KG1 (cell line): ENCODE measurements at places on chromosomes 7 and 10.

DNA sequence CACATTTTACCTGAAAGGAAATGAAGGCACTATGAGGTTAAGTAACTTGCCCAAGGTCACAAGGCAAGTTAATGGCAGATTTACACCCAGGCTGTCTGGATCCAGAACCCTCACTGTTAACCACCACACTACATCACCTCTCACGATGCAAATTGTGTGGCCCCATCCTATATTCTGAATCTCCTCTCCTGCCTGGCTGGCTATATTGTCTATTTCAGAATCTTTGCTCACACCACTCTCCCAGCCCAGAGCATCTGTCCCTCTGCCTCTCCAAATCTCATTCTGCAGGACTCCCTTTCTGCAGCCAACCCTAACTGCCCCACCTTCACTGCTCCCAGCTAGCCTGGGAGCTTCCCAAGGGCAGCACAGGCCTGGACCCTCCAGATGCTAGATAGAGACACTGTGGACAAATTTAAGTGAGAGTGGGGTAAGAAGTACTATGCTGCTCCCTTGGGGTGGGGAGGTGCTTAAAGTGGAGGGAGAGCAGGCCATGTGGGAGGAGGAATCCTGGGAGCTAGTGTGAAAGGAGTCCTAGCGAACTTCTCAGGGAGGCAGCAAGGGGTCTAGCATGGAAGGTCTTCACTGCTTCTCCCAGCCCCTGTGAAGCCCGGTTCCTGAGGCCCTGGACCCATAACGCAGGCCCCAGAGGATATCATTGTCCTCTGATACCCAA, 786 bp downstream of the CUEDC2 start:
- no peak for DNase-seq

- no peak for DNase-seq
These were observed 2.1 kb downstream of the PAXIP1 start for GRCh38 chr7:155000795-155001194.

- no peak for DNase-seq
These were observed 34.8 kb downstream of the CUL1 start for GRCh38 chr7:148733496-148733895.

DNA sequence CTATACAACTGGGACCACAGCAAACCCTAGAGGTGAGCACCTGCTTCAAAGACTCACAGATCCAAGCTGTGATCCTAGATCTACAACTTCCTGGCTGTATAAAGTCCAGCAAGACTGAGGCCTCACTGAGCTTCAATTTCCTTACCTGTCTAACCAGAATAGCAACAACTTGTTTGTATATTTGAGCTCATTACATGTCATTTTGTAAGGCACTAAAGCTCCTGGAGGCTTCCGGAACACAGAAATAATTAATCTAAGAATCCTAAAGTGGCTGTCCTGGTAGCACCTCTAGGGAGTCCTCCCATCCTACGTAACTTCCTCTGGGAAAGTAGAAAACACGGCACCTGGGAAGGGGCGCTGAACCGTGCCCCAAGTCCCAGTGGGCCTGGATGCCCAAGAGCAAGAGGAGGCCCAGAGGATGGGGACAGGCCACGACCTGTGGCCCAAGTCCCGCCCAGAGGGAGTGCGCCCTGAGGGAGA, 39.4 kb downstream of the HK1 start:
- DNase-seq: no peak

DNA sequence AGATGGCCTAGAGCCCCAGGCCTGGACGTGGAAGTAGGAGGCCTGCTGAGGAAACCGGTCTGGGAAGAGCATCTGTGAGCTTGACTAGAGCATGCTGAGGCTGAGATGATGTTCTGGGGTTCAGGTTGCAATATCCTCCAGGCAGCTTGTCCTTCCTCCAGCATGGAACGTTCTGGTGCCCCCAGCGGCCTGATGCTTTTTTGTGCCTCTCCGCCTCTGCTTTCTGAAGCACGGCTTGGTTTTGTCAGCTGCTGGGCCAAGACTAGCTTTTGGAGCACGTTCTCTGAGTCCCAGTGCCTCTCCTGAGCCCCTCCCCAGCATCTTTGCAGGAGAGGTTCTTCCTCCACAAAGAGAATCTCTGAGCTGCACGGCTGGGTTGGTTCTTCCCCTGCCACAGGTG, 682.0 kb upstream of the FOXK1 start:
- DNase-seq: no peak

GRCh38 chr7:1087465-1087814, 473 bp upstream of the GPER1 start:
- no peak for DNase-seq

GRCh38 chr10:12459340-12459739, 110.0 kb downstream of the CAMK1D start:
- DNase-seq: no peak

DNA sequence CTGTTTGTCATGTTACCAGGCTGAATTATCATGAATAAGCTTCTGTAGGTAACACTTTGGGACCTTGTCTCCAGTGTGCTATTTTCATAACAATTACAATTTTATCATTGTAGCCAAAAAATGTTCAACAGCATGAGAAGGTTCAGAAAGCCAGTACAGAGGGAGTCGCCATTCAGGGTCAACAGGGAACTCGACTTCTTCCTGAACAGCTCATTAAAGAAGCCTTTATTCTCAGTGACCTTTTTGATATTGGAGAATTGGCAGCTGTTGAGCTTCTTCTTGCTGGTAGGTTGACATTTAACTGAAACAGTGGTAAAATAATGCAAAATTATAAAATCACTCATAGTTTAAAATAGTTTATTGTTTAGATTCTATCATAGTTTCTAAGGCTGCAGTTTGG, 15.8 kb downstream of the NUP205 start:
- DNase-seq: no peak

DNA sequence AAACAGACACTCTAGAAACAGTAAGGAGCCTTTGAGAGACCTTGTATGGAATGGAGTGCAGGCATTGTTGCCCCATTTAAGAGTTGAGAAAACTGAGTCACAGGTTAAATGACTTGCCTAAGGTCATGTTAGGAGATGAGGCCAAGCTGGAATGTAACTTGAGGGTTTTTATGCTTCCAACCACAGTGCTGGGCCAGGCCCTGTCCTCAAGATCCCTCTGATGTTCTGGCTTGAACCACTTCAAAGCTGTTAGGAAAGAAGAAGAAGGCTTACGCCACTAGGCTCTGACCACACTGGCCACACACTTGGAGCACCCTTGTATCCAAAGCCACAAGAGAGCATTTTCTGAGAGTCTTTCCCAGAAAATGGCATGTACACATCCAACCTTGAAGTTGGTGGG, 42.7 kb downstream of the PLAU start:
- DNase-seq: no peak

DNA sequence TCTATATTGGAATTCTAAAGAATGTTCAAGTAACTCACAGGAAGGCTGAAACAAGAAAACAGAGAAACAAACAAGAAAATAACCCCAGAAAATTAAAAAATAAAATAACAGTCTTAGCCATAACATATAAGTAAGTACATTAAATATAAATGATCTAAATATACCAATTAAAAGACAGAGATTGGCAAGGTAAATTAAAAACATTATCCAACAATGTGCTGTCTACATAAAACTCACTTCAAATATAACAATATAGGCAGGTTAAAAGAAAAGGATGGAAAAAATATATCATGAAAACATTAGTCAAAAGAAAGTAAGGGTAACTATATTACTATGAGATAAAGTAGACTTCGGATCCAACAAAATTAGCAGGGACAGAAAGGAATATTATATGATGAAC, 98.1 kb upstream of the NANOS1 start:
- no peak for DNase-seq

- no peak for DNase-seq
These were observed 285.4 kb downstream of the SNX13 start for GRCh38 chr7:17654940-17655339.

GRCh38 chr7:105304040-105304895, 84.5 kb downstream of the SRPK2 start:
- no peak for DNase-seq

DNA sequence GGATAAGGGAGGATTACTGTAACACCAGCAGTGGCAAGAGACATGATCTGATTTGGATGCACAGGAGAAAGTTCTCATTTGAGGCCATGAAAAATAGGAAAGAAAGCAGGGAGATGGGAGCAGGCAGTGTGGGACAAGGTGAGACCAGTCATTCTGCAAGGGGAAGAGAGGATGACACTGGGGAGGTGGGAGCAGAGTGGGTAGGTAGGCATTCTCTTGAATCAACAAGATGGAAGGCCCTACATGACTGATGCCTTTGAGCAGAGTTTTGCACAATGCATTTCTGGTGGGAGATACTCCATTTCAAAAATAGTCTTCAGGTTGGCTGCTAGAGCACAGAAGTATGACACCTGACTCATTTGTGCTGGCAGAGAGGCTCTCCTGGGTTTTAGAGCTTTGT, 10.5 kb downstream of the RPS24 start:
- no peak for DNase-seq

GRCh38 chr7:109391240-109391639, 821.6 kb downstream of the DNAJB9 start:
- no peak for DNase-seq

GRCh38 chr7:157306846-157307838, 29.7 kb upstream of the DNAJB6 start:
- no peak for DNase-seq

DNA sequence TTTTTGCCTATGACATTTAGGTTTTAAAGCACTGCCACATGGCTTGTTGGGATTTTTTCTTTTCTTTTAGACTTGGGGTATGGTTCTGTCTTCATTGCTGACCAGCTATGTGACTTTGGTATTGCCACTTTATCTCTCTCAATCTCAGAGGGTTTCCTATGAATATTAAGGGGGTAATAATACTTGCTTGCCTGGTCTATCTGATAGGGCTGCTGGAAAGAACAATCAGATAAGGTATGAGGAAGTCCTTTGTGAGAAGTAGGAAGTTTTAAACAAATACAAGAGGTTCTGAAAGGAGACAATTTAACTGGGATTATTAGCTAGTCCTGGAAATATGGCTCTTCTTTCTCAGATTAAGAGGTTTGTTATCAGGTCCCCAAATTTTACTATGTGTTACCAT, 80.8 kb downstream of the ZNF92 start:
- no peak for DNase-seq

DNA sequence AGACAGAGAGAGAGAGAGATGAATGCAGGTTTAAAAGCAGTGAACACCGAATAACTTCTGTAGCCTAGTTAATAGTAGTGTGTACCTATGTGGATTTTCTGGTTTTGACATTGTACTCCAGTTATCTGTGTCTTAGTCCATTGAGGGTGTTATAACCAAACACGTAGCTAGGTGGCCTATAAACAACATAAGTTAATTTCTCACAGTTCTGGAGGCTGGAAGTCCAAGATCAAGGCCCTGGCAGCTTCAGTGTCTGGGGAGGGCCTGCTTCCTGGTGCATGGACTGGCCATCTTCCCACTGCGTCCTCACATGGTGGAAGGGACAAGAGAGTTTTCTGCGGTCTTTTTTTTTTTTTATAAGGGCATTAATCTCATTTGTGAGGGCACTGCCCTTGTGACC, 23.5 kb downstream of the AOC1 start:
- DNase-seq: no peak

GRCh38 chr7:101784292-101785127, 32.9 kb upstream of the CUX1 start:
- DNase-seq: no peak

DNA sequence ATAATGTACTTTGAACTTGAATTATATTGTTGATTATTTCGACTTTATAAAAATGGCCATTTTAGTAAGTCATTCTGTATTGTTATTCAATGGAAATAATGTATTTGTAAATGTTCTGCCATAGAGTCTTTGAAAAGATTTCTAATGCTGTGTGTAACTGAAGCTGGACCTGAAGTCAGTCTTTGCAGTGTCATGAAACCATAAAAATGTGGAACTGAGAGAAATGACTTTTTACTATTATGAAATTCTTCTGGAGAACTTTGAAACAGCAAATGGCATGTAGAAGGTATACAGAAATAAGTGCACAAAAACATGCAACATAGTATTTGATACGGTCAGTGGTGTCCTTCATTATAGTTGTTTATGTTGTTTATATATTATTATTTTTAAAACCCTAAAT, 59.7 kb upstream of the ADRA2A start:
- DNase-seq: no peak

- no peak for DNase-seq
These were observed 123.7 kb upstream of the EEPD1 start for GRCh38 chr7:36029311-36029710.

GRCh38 chr10:35892526-35892925, 250.4 kb upstream of the FZD8 start:
- DNase-seq: no peak

DNA sequence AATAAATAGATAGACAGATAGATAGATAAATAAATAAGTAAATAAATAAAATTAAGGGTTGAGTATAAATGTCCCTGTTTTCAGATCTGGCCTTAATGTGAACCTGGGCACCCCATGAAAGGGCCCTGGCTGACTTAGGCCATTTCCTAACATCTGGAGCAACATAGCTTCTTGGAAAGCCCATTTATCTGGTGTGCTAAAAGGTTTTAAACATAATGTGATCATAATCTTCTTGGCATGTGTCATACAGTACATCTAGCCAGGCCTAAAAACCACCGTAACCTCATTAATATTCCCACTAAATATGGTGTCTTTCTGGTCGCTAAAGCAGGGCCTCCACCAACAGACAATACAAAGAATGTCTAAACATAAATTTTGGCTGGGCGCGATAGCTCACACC, 142.8 kb downstream of the BTAF1 start:
- no peak for DNase-seq

DNA sequence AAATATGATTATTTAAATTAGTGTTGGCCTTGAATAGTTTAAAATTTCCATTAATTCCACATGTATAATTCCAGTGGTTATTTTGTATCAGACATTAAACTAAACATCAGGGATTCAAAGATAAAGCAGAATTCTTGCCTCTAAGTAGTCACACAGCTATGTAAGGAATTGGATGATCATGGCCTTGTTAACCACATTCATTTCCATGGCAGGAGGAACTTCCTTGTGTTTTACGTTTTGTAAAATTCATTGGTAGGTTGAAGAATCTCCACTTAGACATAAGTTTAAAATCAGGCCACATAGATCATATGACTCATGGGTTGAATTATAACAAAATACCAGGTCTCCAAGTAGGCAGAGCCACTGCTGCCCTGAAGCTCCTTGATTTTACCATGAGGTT, 289.7 kb downstream of the PLXDC2 start:
- no peak for DNase-seq

GRCh38 chr7:153942036-153942435, 110.2 kb upstream of the DPP6 start:
- no peak for DNase-seq

GRCh38 chr10:132901351-132901750, 41.0 kb downstream of the CFAP46 start:
- no peak for DNase-seq
